Effector memory CD4-positive, alpha-beta T cell (primary cell): ENCODE measurements at places on chromosomes 6 and 20.

DNA sequence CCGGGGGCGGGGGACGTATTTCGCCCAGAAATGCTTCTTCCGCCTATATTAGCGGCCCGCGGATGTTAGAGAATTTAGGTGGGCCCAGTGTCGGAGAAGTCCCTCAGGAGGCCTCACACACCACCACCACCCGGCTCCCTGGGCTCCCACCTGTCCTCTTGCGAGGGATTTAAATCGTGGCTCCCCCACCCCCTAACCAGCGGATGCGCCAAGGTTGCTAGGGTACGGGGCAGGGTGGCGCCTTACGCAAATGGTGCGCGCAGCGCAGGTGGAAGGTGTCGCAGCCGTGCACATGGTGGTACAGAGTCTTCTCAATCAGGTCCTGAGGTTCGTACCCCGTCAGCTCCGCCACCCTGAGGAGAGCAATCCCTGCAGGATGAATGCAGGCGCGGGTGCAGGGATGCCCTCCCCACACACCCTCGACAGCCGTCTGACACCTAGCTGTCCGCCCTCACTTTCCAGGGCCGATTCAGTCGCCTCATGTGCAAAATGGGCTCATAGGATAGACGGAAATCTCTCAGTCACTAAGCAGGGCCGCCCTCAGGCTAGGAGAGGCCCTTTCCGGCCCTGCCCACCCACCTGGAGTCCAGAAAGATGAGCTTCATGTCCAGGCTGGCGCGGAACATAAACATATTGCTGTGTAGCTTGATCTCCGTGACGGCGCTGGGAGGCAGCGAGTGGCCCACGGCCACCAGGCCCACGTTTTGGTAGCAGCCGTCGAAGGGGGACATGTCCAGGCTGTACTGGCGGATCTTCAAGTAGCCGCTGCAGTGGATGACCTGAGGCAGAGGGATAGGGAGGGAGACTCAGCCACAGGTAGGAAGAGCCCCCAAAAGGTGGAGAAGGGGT lies 16.6 kb downstream of the SIM1 start:
- DNase-seq: no peak
- H3K4me3 ChIP-seq: no peak overlapping the region
- peaks cover 15% of the 10 kb centered on the region for H3K27me3 ChIP-seq
- no peaks in the 10 kb centered on the region for H3K36me3 ChIP-seq
- H3K27ac ChIP-seq: no peak overlapping the region

GRCh38 chr6:169246445-169246844 lies 7.2 kb downstream of the THBS2 start:
- no peaks in the 10 kb centered on the region for H3K4me1 ChIP-seq
- no peaks in the 10 kb centered on the region for H3K36me3 ChIP-seq
- no peak overlapping the region for H3K4me3 ChIP-seq
- H3K27me3 ChIP-seq: no peaks in the 10 kb centered on the region

- DNase-seq: no peak
- H3K36me3 ChIP-seq: no peaks in the 10 kb centered on the region
- H3K4me3 ChIP-seq: no peak overlapping the region
These were observed 21.8 kb upstream of the BTBD3 start for GRCh38 chr20:11895861-11896387.

DNA sequence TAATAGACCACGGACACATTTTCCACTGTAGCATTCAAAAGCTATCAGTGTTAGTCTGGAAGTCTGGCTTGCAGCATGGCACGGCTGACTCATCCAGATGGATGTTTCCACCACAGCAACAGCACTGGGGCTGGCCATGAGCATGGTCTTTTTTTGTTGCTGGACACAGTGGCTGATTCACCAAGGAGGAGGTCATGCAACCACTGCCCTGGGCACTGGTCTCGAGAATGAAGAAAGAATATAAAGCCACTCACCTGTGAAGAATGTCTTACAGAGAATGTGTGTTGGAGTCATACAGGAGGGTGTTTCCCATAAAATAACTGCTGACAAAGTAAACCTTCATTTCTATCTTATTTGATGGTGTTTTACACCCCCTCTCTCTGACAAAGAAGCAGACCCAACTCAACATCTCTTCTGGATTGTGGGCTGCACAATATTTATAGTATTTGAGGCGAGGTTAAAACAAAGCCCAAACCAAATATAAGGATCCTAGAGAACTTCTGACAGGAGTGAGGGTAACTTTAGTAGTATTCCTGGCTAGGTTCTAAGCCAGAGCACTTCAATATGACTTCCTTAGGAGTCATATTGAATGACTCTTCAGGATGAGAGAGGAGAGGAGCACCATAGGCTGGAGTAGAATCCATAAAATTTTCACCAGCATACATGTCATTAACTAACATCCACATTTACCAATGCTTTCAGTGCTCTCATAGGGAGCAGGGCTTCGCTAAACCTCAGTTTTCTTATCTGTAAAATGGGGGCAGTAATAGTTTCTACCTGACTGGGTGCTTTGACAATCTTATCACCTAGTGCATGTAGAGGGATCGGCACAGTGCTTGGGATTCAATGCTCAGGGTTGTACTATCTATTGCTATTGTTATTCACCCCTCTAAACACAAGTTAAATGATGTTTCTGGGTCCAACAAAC lies 121.4 kb downstream of the KIF13A start:
- no peaks in the 10 kb centered on the region for H3K36me3 ChIP-seq
- no peak for DNase-seq
- H3K4me3 ChIP-seq: no peak overlapping the region

DNA sequence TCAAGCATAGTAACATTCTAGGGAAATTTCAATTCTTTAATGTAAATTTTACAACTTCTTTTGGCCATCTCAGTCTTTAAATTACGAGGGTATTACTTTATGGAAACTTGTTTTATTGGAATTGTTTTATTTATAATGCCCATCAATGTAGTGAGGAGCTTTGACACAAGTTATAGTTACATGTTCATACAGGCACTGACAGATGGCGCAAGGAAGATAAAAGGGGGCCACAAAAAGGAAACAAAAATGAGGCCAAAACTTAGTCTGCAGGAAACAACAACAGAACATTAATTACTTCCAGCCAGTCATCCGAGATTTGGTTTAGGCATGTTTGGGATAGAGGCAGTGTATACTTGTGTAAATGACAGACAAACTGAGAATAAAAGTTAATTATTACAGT lies 18.3 kb downstream of the SESN1 start:
- H3K27ac ChIP-seq: no peak overlapping the region
- no peaks in the 10 kb centered on the region for H3K27me3 ChIP-seq

DNA sequence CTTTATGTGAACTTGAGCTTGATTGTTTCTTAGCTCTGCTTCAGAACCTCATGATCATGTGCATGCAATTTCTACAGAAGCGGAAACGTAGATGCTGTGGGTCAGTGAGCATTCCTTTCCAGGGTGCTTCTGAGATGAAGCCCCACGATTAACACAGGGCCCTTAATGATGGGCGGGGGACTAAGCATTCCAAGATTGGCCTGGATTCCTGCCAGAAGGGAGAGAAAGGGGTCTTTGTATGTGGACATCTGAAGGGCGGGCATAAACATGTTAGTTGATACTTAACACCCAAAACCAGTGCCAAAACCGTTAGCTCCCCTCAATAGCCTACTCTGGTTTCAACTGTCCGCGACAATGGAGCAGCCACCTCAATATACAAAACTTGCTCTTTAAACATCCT lies 46.9 kb upstream of the POU3F2 start:
- DNase-seq: no peak
- no peak overlapping the region for H3K27ac ChIP-seq
- H3K27me3 ChIP-seq: no peaks in the 10 kb centered on the region
- no peaks in the 10 kb centered on the region for H3K36me3 ChIP-seq
- H3K4me3 ChIP-seq: no peak overlapping the region
- no peaks in the 10 kb centered on the region for H3K4me1 ChIP-seq

DNA sequence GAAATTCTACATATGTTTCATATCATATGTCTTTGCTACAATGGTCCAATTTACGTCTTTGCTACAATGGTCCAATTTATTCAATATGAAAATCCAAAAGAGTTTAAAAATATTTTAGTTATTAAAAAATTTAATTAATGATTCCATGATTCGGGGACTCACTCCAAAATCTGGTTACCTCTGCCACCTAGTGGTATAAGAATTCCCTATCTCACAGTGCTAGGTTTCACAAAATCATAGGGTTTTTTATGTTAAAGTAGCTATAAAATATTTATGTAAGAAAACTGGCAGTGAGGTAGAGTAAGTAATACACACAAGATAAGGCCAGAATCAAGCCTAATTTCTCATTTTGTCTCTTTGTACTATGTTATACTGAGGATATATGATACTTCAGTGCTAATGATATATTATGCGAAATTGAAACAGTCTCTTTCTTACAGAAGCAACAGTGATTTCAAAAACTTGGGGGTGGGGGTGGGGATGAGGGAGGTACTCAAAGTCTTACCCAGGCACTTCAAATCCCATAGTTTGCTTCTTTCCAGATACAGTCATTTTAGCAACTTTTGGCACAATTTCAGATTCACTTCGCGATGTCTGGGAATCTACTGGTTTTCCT lies 52.3 kb downstream of the HBS1L start:
- H3K27ac ChIP-seq: no peak overlapping the region
- no peaks in the 10 kb centered on the region for H3K4me1 ChIP-seq
- peaks cover 5% of the 10 kb centered on the region for H3K36me3 ChIP-seq
- DNase-seq: no peak

GRCh38 chr20:11808841-11809240 lies 108.9 kb upstream of the BTBD3 start:
- no peak overlapping the region for H3K27ac ChIP-seq
- H3K36me3 ChIP-seq: no peaks in the 10 kb centered on the region
- no peaks in the 10 kb centered on the region for H3K4me1 ChIP-seq
- H3K27me3 ChIP-seq: no peaks in the 10 kb centered on the region
- DNase-seq: no peak

DNA sequence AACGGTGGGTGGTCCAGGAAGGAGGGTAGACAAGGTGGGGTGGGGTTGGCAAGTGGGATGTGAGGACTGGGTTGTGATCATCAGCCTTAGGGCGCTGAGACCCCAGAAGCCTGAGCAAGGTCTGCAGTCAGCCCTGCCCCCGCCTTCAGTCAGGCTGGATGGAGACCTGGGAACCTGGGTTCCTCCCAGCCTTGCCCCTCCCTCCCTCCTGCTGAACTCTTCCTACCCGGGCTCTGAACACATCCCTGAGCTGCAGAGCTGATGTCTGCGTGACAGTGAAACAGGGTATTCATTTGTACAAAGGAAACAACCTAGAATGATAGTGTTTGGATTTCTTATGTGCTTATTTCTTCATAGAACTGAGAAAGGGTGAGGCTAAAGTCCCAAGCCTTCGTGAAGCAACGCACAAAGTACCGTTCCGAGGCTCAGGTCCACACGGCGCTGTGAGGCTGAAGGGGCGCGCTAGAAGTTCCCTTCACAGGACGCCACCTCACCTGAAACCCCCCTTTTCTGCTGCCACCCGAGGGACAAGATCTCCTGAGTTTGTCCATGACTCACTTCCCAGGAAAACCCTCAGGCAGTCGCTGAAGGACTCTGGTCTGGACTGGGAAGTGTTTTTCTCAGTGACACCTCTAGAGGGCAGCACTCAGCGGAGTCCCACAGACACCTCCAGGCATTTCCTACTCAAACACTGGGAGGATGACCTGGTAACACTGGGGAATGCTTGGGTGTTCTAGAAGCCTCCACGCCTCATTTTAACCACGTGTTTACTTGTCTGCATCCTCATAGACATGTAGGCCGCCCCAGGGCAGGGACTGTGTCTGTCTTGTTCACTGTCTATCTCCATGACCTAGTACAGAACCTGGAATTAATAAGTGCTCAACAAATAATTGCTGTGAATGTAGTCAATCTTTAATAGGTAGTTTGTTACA lies 1.2 kb downstream of the GSTA5 start:
- H3K4me3 ChIP-seq: no peak overlapping the region
- no peak overlapping the region for H3K27ac ChIP-seq
- no peaks in the 10 kb centered on the region for H3K27me3 ChIP-seq
- no peaks in the 10 kb centered on the region for H3K36me3 ChIP-seq
- DNase-seq: peak; percentile 28

DNA sequence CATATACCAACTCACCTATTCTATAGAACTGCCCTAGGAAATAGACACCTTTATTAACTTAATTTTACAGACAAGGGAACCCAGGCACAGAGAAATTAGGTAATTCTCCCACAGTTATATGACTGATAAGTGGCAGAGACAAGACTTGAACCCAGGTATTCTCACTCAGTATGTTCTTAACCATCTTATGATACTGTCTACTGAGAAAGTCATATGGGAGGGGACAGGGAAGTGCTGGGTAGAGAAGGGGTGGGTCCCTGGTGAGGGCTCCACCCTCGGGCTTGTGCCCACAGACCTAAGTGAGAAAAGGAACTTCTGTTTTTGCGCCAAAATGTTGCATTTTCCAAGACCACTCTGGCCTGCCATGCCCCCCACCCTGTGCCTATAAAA lies 123.5 kb downstream of the RNF144B start:
- H3K4me3 ChIP-seq: no peak overlapping the region
- no peaks in the 10 kb centered on the region for H3K27me3 ChIP-seq
- H3K27ac ChIP-seq: no peak overlapping the region
